ENCODE measurements at places on chromosomes 11 and 22.

DNA sequence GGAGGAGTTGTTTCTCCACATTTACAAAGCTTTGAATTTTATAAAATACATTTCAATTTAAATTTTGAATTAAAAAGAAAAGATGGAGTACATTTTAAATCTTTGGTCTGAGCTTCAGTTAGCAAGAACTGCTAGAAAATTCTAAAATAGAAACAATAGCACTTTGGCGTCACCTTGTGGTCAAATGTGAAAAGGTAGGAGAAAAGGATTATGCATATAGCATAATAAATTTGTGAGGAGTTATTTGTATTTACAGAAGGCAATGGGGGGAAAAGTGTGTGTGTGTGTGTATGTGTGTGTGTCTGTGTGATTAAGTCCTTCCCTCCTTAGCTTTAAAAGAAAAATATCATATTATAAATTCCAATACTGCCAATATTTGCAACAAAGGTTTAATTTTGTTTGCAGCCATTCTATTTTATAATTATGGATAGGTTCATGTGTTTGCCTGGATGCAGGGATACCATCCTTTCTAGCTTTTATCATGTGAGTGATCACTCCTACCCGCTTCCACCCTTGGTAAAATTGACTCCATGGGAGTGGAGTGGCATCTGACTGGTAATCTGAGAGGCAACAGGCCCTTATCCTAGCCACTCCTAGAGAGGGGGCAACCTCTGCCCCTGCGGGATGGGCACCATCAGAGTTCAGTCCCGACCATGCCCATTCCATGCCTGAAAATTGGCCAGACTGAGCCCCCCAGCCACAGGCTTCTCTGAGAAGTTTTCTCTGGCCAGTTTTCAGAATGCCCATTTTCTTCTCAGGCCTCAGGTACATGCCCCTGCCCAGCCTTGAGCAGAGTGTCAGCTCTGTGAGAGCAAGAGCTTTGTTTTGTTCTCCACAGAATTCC is 13.6 kb upstream of the LGR4 start:
- peak; percentile 62 for DNase-seq

DNA sequence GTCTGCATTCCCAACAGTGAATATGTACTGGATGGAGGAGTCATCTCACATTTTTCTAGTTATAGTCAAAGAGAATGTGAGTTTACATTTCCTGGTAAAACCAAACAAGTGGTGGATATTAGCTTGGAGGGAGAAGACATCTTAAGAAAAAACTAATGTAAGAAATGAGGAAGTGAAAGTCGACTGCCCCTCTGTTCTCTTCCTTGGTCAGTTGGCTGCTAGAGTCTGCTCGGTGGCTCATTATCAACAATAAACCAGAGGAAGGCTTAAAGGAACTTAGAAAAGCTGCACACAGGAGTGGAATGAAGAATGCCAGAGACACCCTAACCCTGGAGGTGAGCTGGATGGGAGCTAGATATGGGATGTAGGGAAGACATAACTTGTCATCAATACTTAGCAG is 5.8 kb downstream of the SLC22A9 start:
- DNase-seq, result no peak

DNA sequence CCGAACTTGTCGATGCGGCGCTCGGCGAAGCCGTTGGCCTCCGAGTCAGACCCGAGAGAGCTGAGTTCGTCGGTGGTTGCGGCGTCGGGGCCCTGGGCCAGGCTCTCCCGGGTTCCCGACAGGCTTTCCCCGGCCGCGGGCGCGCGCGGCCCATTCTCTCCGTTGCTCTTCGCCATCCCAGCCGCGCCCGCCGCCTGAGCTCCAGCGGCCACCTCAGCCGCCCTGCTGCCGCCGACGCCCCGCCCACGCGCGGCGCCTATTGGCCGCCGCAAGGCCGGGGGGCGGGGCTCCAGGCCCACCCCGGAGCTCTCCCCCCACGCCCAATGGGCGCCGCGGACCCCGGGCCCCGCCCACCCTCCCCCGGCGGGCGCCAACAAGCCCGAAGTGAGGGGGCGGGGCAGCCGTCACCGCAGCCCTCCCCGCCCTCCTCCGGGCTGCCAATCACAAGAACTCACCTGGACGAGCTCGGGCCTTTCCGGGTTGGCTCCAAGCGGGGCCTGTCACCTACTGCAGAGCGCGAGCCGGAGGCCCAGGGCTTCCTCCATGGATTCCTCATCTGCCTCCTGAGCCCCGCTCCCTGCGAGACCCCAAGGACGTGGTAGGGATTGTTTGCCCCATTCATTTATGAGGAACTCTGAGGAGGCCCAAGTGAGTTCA is at the start of gene TBC1D10A:
TBC1D10A (minus strand) TSS at position 236 of the 657 bp plus-strand sequence; CDS start at position 176, 60 bp downstream.
- DNase-seq, result peak; percentile 94

- no peak for DNase-seq
Observed at GRCh38 chr22:46641811-46642266, 21.7 kb downstream of the GRAMD4 start.

DNA sequence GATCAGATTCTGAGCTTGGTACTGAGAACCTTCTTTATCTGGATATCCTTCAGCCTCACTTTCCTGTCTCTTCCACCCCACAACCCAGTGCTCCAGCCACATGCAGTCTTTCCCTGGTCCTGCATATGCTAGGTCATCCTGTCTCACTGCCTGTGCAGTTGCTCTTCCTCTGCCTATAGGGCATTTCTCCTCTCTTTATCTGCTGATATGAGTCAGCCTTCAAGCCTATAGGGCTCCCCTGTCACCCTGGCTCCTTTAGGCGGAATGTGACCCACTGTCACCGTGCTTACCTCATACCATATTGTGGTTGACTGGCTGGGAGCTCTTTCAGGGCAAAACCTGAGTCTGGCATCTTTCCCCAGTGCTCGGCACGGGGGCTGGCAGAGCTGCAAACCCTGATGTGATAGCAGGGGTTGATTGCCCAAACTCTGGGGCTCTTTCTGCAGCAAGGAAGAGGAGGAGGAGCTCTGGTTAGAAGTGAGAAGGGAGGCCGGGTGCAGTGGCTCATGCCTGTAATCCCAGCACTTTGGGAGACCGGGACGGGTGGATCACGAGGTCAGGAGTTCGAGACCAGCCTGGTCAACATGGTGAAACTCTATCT is 26.3 kb downstream of the MEI1 start:
- DNase-seq, result peak; percentile 35

DNA sequence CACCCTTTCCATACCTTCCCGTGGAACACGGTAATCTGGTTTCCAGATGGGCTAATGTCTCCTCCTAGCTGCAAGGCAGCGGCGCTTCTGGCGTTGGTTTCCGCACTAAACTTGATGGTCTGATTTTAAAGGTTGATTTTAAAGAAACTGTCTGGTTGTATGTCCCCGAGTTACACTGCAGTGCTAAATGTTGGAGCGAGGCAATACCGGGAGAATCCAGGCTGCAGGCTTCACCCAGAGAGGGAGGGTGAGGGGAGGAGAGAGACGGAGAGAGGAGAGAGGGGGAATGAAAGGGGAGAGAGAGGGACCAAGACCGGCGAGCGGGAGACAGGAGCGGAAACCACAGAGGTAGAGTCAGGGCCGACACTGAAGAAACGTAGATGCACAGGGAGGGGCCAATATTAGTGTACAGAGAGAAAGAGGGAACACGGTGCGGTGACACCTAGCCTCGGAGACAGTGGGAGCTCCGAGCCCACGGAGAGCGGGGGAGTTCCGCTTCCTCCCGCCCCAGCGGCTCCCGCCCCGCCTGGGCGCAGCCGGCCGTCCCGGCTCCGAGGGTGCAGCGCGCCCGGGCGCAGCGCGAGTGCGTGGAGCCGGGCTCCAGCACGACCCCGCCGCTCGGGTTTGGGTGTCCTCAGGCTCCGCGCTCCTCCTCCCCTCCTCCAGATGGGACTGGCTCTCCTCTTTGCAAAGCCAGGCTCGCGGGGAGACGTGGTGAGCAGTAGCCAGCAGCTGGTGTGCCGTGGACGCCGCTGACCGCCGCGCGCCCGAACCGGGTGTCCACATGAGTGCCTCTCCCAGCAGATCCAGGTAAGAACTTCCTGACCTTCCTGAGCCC is 71.9 kb upstream of the GRAMD1B start:
- no peak for DNase-seq

All from SW480 (cell line).